ENCODE measurements at places on chromosomes 12 and 14.

DNA sequence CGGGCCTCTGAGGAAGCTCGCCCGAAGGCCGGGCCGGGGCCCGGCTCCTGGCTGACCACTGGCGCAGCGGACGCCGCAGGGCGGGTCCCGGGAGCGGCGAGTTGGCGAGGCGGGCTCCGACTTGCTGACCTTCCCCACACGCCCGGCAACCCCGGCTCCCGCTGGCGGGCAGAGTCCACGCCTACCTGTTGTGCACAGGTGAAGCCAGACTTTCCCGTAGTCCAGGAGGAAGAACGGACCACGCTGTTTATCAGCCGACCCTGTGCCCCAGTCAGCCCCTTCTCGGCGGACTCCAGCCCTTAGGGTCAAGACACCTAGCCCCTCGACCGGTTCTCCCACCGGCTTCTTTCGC is 407 bp downstream of the HEATR5A start:
- DNase-seq, result no peak

DNA sequence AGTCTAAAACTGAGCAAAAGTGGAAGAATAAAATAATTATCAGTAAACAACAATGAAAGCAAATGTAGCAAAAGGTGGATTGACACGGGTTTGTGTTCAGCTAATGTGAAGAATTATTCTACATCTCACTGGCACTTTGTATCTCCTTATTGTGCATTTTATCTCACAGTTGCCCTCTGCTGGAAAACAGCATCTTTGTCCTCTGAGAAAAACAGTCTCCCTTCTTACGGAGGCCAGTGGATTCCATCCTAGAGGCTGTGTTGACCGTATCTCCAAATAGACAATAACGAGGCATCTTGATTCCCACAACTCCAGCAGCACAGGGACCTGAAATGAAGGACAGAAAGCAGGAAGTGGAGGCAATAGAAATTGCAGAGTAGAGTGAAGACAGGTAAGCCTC is 51.3 kb upstream of the PLBD1 start:
- DNase-seq, result no peak

DNA sequence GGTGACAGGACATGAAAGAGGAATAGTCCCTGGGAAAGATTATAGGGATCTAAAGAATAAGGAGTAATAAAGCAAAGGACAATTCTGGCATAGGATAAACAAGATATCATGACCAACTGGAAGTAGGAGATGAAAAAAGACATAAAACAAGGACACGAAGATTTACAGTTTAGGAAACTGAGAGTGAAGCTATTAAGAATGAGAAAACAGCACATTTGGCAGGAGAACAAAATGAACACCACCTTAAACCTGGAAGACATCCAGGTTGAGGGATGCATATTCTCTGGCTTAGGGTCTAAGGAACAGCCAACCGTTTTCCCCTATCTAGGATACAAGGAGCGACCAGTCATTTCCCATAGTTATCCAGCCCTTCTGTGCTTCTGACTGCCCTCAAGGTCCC is 1.9 kb downstream of the TRIP11 start:
- no peak for DNase-seq

DNA sequence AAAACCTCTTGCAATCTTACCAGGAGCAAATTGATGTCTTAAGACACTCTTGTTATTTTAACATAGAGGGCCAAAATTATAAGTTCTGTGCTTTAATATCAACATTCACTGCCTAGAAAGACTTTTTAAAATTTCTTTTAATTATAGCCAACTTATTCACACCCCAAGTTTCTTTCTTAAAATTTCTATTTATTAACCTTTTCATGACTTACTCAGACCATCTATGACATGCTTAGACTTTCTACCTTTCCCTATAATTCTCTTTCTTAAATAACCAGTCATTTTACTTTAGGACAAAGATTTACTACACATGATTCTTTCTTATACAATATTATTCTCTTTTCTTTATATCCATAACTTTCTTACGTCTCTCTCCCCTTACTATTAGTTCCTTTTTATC is 220.4 kb downstream of the NUBPL start:
- no peak for DNase-seq

GRCh38 chr12:100578923-100579322 is 5.4 kb downstream of the GAS2L3 start:
- DNase-seq, result no peak

GRCh38 chr12:129854591-129854990 is 49.2 kb downstream of the TMEM132D start:
- DNase-seq, result no peak

- DNase-seq, result peak; percentile 77
Observed at GRCh38 chr12:116222358-116222757, 55.1 kb downstream of the MED13L start.

- DNase-seq, result no peak
Observed at GRCh38 chr12:110790301-110790700, 47.6 kb upstream of the PPP1CC start.

GRCh38 chr12:93099792-93100191 is 170.7 kb upstream of the EEA1 start:
- no peak for DNase-seq

- no peak for DNase-seq
Observed at GRCh38 chr12:53118751-53119300, 15.5 kb downstream of the SOAT2 start.

- DNase-seq, result no peak
Observed at GRCh38 chr12:5124401-5124800, 80.7 kb downstream of the KCNA5 start.

DNA sequence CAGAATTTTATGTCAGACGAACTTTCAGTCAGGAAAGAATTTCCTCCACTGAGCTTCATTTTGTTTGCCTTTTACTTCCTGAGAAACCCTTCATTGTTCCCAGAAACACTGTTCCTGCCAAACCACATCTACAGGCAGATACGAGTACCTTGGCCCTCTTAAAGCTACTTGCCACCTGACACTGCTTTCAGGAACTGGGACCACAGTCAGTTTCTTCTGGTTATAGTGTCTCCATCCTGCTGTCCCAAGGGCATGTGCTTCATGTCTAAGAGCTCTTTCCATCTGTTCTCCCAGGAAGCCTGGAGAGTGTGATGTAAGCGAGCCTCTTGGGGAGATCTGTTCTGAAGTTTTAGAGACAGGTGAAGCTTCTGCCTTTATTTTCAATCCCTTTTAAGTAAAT is 161.7 kb upstream of the PLEKHA5 start:
- no peak for DNase-seq

DNA sequence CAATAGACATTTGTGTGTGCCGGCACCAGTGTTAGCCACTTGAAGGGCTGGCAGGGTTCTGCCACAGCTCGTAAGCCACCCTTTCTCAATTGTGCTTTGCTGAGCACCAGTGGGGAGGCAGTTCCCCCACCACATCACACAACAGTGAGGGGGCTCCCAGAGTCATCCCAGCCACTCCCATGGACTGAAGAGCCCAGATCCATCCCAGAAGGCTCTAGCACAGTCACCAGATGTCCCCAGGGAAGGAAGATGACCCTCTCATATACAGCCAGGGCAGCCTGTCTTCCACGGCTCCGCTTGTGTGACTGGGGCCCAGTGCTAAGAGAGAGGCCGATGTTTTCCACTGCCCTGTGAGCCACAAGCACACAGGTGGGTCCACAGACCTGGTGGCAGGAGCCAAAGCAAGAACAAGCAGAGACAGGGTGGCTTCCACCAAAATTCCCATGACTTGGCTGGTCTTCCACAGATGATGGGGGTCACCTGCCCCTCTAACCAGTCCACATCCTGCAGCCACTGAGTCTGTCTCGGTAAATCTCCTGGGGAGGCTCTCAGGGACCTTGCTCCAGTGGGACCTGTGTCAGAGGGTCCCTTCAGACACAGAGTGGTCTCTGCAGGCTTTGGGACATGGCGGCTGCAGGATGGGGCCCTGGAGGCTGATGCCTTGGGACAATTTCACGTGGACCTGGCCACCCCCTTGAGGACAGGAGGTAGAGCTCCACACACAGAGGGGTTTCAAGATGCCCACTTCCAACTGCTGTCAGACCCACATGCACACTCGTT is 71.9 kb upstream of the DDX11 start:
- DNase-seq, result no peak

DNA sequence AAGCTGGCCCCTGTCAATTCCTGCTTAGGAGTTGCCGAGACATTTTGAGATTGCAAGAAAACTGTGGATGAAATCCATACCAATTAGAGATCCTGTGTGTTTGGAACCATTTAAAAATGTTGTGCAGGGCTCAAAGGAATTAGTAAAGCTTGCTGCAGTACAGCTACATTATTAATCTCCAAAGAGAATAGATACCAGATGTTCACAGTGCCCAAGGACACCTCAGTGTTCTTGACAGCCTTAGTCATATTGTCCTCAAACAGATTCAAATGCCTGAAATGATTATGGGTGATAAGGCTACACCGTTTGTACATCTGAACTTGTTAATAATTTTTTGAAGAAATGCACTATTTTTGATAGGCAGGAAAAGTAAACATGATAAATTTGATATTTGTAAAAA is 164.6 kb downstream of the MSRB3 start:
- no peak for DNase-seq
